ENCODE measurements at places on chromosomes 6 and 20. TPM values are rescaled to one million over a fixed set of nuclear protein-coding genes. Genes with fewer than 3 reads are reported as not detected.

DNA sequence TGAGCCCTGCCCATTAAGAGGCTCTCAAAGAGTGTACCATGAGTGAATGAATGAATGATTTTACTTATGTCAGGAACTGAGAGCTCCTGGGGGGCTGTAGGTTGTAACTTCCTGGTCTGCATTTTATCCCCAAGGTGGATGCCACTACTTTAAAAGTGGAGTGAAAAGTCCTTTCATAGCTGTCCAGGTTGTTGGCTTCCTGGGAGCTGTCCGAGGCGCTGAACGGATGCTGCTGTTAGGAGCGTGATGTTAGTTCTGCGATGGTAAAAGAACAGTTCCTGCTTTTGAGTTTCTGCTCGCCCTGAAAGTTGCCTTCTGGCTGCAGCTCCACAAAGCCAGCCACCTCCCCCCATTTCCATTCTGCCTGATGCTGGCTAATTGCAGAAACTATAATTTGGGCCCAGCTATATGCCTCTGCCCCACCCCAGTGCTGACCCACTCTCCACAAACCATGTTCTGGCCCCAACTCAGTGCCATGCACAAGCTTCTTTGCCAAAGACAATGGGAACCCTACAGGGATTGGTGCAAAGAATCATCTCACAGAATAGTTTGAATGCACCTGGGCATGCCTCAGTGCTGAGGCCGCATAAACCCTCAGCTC, 330.9 kb upstream of the CDH4 start:
- DNase-seq = no peak

DNA sequence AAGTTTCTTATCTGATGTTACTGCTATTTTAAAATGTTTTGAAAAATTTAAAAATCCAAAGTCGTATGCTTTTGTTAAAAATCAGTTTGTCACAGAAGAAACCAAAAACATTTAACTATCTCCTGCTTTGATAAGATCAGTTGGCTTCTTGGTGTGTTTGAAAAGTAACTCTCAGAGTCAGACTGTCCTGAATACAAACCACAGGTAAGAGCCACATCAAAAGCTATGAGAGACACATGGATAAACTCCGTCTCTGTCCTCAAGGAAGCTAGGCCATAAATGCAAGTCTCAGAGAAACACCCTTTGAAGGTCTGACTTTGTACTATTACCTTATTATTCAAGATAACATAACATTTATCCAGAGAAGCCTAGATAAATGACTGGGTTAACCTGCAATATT, 7.7 kb downstream of the HBS1L start:
- no peak for DNase-seq

DNA sequence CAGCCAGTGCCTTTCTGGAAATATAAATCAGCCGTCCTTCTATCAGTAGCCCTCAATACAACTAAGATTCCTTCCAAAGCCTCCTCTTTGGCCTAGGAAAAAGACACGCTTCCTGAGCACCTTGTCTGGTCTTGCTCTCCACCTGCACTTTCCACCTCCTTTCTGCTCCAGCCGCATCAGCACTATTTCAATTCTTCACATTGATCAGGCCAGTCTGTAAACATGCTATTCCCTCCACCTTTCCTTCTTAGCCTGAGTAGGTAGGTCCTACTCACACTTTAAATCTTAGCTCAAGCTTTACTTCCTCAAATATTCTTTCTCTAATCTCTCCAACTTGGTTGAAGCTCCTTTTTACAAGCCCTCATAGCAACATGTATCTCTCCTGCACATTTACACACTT, 11.4 kb downstream of the RANBP9 start:
- no peak for DNase-seq

- DNase-seq = no peak
Measured at GRCh38 chr20:14700639-14700960, 363.2 kb upstream of the FLRT3 start.

DNA sequence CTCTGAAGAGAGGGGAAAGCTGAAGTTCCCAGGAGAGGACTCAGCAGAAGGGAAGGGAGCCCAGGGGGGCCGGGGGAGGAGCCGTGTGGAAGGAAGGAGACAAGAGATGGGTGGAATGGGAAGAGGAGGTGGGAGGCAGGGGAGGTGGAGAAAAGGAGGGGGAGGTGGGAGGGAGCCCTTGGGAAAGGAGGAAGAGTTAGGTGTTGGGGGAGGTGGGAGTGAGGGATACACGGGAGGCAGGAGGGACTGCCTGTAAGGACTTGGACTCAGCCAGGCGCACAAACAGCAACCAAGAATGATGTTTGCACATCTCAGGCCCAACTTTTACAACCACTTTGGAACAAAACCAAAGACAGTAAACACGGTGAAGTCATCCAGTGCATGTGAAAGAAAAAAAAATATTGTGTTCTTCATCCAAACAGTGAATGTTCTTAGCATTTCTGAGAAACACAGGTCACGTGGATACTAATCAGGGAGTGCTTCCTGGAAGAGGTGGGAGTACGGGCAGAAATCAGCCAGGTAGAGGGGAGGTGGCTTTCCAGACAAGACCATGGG, 17.4 kb upstream of the LSM14B start:
- DNase-seq = peak; percentile 95

DNA sequence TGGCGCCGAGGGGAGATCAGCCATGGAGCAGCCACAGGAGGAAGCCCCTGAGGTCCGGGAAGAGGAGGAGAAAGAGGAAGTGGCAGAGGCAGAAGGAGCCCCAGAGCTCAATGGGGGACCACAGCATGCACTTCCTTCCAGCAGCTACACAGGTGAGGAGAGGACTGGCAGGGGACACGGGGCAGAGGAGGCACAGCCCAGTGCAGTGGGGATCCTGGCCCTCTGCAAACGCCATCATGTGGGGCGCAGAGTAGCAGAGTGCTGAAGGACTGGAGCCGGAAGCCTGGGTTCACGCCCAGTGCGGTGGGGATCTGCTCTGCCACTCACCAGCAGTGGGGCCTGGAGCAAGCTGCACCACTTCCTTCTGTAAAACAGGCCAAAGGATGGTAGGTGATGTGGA, 41.1 kb upstream of the FANCE start:
- no peak for DNase-seq

DNA sequence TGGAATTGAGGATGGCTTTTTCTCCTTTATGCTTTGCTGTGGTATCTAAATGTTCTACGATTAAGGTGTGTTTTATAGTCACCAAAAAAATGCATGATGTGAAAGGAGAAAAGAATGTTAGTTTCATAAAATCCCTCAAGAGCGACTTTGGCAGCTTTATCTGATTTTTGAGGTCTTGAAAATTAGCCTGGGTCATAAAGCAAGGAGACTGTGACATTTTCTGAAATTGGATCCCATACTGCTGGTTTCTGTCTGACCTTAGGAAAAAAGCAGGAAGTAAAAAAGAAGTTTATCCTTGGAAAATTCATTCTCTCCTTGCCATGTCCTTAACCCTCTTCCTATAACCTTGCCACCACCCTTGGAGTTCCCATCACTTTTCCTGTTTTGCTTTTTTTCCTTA, 525.3 kb downstream of the CD83 start:
- no peak for DNase-seq

DNA sequence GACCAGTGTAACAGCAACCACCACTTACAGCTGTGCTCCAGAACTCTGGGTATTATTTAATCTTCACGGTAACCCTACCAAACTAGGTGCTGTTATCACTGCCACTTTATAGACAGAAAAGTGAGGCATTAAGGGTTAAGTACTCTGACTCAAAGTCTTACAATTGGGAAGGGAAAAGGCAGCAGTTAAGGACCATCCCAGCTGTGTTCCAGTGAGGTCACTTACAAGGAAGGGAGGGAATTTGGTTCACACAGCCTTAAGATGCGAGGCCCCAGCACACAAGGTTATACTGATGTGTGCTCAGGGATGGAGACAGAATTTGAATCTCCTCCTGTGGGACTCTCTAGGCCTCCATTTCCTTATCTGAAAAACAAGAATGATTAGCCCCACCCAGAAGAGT, 46.7 kb downstream of the TRERF1 start:
- no peak for DNase-seq

DNA sequence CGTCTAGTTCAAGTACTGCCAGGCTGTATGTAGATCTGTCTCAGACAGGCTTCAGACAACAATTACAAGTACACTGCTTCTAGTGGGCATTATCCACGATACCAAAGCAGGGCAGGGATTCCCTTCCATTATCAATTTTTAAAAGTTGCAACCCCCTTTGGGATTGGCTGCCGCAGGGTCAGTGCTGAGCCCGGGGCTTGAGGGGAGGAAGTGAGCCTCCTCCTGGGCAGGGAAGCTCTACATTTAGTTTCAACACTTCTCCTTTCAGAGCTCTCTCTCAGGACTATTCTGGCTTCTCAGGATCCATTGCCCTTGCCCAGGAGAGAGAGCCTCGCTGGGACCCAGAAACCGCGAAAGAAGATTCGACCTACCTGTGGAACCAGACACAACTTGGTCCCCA, 1.5 kb downstream of the HTR1B start:
- no peak for DNase-seq

GRCh38 chr6:170152989-170153388, 137.9 kb downstream of the DLL1 start:
- DNase-seq = peak; percentile 27

GRCh38 chr20:53652090-53652858, 58.6 kb upstream of the ZNF217 start:
- DNase-seq = no peak

DNA sequence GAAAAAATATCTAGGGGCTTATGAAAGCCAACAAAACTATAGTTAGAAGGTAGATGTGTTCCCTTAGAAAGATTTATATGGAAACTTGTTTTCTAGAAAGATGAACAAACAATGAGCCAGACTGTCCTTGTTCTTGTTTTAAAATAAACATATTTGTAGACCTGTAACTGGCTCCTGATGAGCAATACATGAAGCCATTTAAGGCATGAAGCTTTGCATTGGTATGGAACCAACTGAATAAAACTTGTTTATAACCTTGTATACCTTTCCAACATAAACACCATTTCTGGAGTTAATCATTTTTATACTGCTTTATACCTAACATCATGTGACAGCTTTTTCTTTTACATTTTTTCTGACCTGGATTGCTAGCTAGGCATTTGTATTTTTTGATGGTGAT, 247.8 kb downstream of the PRL start:
- DNase-seq = no peak

DNA sequence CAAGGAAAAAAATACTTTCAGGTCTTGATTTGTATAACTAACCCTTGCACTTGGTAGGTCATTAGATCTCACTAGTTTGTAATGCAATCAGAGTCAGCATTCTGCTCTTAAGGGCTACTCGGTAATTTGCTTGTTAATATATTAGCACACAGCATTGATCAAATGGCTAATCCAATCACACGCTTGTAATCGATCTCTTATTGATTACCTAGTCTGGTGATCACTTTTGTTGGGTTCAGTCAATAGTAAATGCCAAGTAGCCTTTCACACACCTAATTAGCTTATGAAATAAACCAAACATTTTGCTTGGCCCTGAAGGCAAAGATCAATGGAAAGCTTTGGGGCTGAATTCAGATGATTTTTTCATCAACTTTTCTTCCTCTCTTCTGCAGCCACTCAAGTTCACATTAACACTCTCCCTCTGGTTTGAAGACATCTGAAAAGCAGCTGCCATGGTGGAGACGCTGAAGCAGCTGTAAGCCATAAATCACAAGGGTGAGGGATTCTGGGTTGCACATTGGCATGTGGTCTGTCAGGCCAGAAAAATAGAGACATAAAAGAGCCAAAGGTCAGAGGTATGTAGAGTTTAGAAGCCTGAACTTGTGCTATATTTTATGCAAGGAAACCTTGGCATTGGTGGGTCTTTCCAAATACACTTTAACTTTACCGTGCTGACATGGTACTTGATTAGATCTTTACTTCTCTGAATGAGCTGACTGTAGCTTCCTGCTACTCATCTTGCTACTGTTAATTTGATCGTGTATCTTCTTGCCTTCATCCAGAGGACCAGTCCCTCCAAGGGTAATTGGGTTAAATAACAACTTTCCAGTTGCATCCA, 234.4 kb downstream of the SIM1 start:
- no peak for DNase-seq

DNA sequence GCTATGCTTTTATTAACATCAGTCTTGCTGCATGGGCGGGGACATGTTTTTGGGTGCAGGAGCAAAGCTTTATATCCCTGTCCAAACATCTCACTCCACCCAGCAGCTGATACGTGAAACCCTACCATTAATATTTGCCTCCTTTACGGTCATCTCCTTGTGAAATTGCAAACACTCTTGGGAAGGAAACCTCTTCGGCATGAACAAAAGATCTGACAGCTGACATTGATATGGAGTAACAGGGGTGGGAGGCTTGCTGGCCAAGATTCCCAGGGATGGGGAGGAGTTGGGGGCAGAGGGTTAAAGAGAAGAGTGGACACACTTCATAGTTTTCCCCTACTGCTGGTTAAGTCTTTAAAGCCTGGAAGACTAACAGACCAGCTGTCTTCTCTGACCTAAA, 22.2 kb upstream of the VEGFA start:
- no peak for DNase-seq

DNA sequence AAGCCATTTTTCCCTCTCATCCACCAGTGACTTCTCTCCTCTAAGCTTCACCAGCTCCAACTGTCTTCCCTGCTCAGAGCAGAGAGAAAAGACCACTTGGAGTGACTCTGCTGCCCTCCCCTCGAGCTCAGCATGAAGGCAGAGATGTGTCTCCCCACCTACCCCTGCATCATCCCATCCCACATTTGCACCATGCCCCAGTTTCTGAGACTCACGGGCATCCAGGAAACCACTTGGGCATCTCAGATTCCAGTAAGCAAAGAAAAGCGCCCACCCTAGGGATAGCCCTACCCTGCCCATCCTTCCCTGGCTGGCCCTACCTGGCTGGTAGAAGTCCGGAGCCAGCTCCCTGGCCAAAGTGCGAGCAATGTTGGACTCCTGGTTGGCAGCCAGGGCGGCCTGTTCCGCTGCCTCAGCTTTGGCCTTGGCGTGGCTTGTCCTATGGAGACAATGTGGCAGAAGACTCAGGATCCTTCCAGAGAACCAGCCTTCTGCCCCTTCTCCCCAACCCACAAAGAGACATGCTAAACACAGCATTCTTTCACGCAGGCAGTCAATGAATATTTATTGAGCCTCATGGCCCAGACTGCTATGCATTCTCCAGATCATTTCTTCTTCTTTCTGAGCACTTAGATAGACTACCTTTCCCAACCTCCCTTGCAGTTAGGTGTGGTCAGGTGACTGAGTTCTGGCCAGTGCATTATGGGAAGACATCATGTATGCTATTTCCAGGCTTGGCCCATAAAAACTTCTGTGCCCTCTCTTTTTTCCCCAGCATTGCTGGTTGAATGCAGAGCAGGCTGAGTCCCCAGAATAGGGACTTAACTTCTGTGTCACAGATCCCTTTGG, 68.6 kb downstream of the JPH2 start:
- DNase-seq = no peak

DNA sequence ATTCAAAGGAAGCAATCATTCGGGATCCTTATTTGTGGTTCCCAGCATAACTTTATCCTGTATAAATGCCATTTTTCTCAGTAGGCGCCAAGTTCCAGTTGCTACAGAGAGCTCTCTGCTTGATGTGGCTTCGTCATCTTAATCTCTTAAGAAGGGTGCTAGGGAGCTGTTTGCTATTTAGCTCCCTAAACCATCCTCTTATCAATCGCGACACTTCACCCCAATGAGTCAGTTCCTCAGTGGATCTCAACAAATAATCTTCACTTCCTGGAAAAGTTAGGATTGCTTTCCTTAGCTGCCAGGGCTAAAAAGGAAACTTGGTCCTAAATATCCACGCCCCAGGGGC, 1.3 kb upstream of the NKAIN2 start:
- DNase-seq = no peak

Gene HDGFL1
- total RNA-seq = not detected

Gene LHFPL5
- not detected for total RNA-seq

Gene SLC22A7
- not detected for total RNA-seq

Gene QKI
- 205 TPM for total RNA-seq

Gene PACSIN1
- not detected for total RNA-seq

Gene SPDEF
- total RNA-seq = not detected

Data from osteoblast (primary cell).